ENCODE measurements at places on chromosomes 11 and 22. TPM values are rescaled to one million over a fixed set of nuclear protein-coding genes. Genes with fewer than 3 reads are reported as not detected.

The SBF1 gene
- total RNA-seq: 40.9 TPM

DNA sequence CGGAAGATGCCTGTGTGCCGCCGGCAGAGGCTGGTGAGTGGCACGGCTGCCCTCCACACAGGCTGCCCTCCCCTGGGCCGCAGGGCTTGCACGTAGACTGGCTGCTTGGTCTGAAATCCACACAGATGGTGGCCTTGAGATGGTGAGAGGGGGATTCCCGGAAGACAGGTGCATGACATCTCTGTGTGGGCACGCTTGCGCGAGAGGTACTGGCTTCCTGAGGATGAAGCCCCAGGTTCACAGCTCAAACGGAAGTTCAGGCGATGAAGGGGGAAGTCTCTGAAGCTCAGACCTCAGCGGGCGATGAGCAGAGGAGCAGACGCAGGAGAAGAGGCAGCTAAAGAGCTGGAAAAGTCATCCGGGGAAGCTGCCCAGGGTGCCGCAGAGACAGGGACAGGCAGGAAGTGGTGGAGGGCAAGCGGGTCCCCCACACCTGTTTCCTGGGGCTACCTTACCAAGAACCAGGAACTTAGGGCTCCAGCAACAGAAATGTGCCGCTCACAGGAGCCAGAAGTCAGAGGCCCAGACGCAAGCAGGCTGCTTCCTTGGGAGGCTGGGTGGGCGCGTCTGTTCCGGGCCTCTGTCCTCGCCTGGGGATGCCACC, 7.2 kb downstream of the CRELD2 start:
- DNase-seq: no peak

The FXYD6 gene
- not detected for total RNA-seq

- no peak for DNase-seq
Measured at GRCh38 chr11:62665599-62666258, 617 bp downstream of the CSKMT start.

GRCh38 chr11:120400564-120401364, 64.6 kb downstream of the ARHGEF12 start:
- peak; percentile 93 for DNase-seq

The GTF2H1 gene
- total RNA-seq: 51.4 TPM

- DNase-seq: no peak
Measured at GRCh38 chr11:64239662-64240434, 1.0 kb upstream of the FKBP2 start.

GRCh38 chr11:20364341-20364792, 853 bp downstream of the HTATIP2 start:
- DNase-seq: no peak

DNA sequence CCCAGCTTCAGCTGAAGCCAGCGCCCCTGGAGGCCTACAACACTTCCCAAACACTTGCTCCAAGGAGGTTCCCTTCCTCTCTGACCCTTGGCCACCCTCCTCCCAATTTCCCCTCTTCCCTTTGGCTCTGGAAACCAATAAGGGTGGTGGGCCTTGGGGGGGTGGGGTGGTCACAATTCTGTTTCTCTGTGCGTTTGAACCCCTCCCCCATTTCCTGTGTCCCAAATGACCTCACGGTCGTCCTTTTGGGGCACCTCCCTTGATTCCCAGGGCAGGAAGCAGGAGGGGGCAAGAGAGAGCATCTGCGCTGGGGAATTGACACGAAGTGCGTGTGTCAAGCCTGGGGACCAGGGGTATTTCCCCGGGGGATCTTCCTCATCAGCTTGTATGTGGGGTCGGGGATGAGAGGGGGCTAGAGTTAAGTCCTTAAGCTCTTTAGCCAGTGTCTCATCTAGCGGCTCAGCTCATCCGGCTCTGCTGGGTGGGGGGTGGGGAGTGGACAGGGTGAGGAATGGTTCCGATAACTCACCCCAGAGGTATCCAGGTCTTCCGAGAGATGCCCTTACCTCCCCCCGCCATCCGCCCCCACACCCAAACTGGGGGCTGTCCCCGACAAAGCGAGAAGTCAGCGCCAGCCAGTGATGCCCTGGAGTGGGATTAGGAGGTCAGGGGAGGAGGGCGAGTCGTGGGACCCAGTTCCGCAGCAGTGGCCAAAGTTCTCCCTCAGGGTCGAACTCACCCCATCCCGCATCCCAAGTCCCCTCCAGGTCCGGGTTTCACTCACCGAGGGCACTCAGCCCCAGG, 587 bp downstream of the ESAM start:
- no peak for DNase-seq

- no peak for DNase-seq
Measured at GRCh38 chr11:65505466-65506289, 6.8 kb downstream of the MALAT1 start.

GRCh38 chr11:108698844-108699642, 34.2 kb downstream of the DDX10 start:
- DNase-seq: no peak

DNA sequence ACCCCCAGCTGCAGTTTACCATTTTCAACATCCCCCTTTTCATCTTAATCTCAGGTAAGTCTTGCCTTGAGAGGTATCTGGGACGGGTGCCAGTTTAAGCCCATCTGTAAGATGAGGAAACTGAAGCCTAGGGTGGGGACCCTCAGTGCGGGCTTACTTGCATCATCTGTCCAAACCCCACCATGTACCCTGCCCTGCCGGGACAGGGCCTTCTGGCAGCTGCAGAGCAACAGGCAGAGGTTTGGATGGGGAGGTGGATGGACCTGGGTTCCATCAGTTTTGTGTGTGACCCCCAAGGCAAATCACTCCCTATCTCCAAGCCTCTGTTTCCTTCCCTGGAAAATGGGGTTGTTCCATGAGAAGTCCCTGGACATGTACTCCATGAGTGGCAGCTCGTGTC, 67.5 kb downstream of the MN1 start:
- no peak for DNase-seq

DNA sequence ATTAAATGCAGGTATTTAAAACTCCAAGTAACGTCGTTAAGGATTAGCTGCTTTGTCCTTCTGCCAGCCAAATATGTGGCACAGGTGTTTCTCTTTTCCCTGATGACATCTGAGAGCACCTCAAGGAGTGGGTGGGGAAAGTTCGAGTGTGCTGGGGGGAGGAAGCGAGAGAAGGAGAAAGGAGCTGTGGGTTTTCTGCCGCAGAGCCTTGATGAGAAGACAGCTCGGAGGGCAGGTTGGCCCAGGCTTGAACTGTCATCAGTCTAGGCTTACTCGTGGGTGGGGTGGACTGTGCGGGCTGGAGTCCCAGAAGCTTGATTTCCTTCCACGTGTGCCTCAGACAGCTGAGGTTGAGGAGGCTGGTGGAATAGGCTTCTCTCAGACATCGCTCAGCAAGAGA, 15.2 kb upstream of the SORL1-AS1 start:
- no peak for DNase-seq

DNA sequence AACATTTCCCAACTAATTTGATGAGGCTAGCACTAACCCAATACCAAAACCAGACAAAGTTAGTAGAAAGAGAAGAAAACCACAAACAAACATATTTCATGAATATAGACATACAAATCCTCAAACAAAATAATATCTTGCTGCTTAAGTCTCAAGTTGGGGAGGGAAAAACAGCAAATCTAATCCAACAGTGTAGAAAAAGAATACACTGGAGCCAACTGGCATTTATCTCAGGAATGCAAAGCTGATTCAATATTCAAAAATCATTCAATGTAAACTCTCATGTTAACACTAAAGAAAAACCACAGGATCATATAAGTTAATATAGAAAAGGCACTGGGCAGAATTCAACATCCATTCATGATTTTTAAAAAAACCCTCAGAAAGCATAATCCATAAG, 18.2 kb downstream of the GNB1L start:
- DNase-seq: no peak

Data from HepG2 (cell line).